ENCODE measurements at places on chromosomes 13 and 19.

DNA sequence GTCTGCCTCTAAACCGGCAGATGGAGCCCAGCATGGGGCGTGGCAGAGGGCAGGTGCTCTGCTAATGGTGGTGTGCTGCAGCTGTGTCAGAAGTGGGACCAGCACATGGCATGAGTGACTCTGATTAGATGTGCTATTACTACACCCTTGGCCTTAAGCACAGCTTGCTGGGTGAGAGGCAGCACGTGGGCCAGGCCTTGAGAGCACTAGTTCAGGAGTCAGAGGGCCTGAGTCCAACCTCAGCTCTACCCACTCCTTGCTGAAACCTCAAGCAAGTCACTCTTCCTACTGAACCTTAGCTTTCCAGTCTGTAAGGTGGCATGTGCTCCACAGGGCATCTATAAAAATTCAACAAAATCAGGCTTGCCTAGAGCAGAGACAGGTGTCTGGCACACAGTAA, 22.7 kb downstream of the AKT2 start:
- no peak for DNase-seq

DNA sequence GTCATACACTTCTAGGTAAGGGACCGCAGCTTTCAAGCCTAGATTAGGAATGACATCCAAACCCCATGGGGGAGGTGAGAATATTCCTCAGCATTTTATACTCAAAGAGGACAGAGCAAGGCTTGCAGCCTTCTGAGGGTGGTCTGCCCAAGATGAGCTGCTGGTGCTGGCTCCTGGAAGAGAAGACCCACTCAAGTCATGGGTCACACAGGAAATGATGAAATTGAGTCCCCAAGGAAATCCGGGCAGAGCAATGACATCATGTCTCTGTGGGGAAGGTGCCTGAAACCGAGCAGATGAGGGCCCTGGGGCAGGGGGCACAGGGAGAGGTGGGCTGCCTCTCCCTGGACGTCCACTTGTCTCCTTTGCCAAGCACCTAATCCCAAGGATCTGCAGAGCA, 468.7 kb downstream of the TSHZ3 start:
- no peak for DNase-seq

DNA sequence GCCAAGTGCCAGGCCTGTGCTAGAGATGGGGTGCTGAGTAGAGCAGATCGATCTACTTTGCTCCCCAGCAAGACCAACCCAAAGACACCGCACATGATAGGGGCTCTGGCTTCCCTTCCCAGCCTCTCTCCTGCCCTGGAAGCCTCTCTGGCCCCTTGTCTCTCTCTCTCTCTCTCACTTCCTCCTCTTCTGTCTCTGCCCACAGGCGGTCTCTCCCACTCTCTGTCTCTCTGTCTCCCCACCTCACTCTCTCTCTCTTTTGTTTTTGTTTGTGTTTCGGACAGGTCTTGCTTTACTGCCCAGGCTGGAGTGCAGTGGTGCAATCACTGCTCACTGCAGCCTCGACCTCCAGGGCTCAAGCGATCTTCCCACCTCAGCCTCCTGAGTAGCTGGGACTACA, 1.3 kb downstream of the SELENOV start:
- DNase-seq = no peak

GRCh38 chr19:43674596-43674995, 4.6 kb upstream of the PLAUR start:
- DNase-seq = no peak

DNA sequence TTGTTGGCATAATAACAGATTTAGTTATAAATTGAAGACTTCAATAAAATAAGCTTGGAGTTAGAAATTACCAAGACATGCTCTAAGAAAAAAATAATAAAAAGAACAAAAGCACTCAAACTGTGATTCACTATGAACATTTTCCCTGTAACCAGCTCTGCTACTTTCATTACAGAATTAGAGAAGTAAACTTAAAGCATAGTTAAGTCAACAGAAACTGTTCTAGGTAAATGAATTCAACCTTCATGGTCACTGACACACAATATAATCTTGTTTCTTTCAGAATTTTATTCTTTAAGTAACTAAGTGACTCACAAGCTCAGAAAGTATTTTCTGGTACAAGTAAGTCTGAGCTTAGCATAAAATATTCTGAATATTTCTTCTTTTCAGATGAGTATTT, 136.3 kb downstream of the KLF5 start:
- no peak for DNase-seq

DNA sequence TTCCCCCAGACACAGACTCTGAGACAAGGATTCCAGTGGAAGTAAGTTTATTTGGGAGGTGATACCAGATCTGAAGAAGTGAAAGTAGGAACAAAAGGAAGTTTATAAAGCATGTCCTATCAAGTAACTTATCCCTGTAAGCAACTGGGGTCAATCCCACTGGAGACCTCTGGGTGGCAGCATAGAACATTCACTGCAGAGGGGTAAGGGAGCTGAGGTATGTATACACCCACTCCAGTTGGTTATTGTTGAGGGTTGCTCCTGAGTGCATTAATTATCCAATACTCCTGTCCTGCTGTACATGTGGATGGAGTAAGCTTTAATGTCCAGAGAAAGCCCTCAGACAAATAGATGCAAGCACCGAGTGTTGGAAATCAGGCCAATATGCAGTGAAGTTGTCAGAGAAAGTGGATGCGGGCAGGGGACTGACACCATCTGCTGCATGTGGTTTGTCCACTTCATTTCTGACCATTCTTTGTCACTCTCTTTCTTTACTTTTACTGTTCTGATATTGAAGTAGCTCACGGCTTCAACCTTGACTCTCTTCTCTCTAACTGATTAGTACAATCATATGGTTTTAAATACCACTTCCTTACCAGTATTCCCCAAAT, 46.7 kb downstream of the NOTCH3 start:
- peak; percentile 42 for DNase-seq

- DNase-seq = no peak
These were observed 9.6 kb downstream of the GRAMD1A start for GRCh38 chr19:35009424-35010415.

GRCh38 chr13:62583466-62583865, 1167.8 kb upstream of the PCDH20 start:
- DNase-seq = no peak

DNA sequence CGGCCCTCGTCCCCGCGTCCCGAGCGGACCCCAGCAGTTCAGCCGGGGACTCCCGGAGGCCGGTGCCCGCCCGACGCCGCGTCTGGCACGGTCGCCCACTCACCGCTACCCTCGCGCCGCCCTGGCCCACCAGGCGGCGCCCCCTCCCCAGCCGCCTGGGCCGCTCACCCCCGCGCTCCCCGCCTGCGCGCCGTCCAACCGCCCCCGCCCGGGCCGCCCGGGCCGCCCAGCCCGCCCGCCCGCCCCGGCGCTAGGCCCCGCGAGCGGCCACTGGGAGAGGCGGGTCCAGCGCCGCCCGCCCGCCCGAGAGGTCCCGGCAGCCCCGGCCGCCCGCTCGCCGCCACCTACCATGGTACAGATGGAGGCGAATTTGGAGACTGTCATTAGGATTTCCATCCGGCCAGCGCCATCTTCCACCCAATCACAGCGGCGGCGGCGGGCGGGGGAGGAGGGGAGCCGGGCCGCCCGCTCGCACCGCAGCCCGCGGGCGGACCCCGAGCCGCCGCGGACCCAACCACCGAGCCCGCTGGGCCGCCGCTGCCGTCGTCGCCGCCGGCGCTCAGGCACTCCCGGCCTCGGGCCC, at the start of gene USP12:
Gene USP12 (minus strand): TSS at position 568 of the 583 bp plus-strand sequence. CDS start 172 bp downstream, at position 396.
- peak; percentile 34 for DNase-seq

Measured in ACHN (cell line).